ENCODE measurements at places on chromosomes 1 and 21.

DNA sequence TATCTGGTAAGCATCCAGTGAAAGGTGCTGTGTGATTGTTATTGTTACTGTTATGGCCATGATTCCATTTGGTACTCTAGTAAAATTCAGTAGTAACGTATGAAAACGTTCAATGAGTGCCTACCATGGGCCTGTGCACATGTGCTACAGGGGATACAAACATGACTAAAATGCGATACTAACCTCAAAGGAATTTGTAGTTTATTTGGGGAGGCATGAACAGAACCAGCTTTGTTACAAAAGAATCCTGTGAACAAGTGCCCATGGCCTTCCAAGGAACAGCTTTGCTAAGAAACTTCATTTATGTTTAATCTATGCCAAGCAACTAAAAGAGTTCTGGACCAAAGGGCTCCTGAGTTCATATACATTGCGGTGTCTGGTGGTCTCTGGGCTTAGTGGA, 28.7 kb downstream of the PTGFR start:
- no peak for DNase-seq

GRCh38 chr1:30415171-30415940, 308.0 kb downstream of the MATN1 start:
- no peak for DNase-seq

DNA sequence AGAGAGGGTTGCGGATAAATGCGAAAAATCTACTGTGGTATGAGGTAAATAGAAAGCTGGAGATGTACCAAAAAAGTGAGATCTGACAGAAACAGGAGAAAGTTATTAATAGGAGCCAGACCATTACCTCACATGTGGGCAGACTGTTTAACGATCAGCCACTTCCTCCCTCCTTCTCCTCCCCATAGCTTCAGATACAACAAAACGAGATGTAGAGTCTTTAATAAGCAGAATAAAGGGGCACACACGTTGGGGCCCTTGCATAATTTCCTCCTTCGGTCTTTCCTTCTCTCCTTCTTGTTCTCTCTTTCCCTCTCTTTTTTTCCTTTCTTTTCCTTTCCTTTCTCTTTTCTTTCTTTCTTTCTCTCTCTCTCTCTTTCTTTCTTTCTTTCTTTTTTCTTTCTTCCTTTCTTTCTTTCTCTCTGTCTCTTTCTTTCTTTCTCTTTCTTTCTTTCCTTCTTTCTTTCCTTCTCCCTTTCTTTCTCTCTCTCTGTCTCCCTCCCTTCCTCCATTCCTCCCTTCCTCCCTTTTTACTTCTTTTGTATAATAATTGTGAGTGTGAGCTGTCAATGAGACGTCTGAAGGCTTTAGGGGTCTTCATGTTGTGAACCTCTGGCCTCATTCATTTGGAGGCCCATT, 242.1 kb downstream of the GRIK1 start:
- no peak for DNase-seq

- no peak for DNase-seq
These were observed 139.9 kb downstream of the CLIC6 start for GRCh38 chr21:34808569-34809204.

DNA sequence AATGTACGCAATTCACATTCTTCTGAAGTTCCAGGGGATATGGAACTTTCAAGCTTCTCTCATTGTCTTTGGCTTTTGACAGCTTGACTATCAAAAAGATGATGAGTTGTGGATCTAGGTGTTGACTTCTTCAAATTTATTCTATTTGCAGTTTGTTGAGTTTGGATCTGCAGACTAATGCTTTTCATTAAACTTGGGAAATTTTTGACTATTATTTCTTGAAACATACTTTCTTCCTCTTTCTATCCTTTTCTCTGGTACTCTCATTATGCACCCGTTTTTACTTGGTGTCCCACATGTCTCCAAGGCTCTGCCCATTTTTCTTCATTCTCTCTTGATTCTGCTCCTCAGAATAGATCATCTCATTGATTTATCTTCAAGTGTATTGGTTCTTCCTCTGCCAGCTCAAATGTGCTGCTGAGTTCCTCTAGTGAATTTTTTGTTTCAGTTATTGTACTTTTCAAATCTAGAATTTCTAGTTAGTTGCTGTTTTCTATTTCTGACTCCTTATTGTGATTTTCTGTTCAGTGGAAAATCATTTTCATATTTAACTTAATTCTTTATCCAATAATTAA, 49.4 kb downstream of the CYP2J2 start:
- DNase-seq: no peak

DNA sequence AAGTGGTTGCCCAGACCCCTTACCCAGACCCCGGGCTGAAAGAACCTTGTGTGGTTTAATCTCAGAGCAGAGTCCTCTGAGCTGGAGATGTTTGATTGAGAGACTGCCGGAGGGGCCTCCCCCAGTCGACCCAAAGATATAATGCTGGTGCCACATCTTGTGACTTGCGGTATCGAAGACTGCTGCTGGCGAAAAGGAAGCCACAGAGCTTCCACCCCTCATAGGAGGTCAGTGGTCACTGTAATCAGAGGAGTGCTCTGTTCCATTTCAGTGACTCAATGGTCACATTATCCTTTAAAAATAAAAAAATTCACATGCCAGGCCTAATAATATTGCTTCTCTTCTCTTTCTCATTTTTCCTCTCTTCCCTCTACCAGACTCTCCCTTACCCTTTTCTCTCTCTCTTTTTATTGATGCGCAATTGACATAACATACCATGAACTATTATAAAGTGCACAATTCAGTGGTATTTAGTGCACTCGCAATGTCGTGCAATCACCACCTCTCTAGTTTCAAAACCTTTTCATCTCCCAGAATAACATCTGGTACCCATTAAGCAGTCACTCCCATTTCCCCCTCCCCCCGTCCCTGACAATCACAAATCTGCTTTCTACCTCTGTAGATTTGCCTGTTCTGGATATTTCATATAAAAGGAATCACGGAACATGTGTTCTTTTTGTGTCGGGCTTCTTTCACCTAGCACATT, 52.6 kb upstream of the LYST start:
- DNase-seq: no peak

DNA sequence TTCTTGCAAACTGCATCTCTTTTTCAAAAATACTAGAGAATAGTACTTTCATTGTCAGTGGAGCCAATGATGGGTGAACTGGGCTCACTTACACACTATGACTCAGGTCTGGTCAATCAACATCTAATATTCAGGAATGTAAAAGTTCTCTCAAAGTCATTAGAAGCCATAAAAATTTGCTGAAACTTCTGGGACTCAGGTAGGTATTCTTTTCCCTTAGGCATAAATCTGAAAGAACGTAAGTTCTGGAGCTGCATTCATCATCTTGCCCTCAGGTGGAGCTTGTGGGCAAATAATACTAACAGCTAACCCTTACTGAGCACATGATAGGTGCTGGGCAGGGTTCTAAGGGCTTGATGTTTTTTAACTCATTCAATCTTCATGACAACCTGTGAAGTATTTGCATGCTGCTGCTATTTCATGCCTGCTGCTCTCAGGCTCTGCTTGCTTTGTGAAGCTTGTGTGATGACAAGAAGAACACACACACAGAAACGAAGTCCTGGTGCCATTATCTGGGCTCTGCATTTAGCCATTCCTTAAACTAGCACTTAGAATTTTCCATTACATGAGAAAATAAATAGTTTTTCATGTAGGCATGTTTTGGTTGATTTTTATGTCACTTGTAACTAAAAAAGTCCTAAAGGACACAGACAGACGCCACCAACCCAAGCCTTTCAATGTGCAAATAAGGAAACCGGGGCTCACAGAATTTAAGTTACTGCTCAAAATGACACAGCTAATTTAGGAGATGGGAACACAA, 394.2 kb upstream of the LYPLAL1 start:
- DNase-seq: no peak

DNA sequence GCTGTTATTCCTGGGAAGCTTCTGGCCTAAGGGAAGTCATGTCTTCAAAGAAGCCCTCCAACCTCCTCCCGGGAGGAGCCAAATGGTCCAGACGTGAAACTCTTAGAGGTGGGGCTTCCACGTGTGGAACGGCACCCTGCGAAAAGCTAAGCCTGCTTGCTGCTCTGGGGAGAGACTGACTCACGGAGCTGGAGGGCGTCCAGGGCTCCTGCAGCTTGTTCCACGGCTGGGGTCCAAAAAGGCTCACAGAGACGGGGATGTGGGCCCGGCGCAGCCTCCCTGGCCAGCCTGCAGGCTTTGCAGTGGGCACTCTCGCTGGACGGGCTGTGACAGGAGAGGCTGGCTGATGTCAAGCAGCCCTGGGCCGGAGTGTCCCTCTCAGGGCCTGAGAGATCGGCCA, 105.1 kb downstream of the COLGALT2 start:
- DNase-seq: no peak

- no peak for DNase-seq
These were observed 352.4 kb downstream of the PTBP2 start for GRCh38 chr1:97073936-97074335.

DNA sequence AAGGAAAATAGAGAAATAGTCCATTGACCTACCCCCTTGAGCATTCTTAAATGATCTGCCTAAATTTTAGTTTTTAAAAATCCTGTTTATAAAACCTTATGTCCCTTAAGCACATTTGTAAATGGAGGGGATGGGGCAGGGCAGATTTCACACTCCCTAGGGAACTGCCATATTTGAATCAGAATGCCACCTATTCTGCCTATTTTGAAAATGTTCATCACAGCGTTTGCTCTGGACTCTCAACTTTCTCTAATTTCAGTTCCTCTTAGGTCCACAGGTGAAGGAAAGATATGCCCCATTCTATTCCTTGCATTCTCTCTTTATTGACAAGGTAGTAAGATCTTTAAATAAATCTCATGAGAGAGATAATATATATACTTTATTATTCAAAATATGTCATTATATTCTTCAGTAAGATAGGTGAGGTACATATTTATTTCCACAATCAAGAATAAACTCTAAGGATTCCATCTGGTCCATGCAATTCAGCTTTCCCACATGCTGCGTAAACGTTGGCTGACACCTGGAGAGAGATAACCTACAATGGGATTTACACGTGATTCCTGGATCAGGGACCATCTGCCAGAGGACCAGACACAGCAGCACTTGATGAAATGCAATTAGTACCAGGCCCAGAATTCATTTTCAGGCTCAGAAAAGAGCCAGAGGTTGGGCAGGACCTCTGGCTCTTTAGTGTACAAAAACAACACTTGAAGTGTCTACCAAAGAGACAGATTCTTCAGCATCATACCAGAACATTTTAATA, 1.2 kb upstream of the LPGAT1 start:
- peak; percentile 47 for DNase-seq

DNA sequence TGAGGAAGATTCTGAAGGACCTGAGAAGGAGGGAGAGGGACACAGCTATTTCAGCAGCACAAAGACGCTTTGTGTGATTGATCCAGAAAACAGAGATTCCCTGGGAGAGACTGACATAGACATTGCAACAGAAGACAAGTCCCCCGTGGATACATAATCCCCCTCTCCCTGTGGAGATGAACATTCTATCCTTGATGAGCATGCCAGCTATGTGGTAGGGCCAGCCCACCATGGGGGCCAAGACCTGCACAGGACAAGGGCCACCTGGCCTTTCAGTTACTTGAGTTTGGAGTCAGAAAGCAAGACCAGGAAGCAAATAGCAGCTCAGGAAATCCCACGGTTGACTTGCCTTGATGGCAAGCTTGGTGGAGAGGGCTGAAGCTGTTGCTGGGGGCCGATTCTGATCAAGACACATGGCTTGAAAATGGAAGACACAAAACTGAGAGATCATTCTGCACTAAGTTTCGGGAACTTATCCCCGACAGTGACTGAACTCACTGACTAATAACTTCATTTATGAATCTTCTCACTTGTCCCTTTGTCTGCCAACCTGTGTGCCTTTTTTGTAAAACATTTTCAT, 161.3 kb upstream of the SGIP1 start:
- DNase-seq: no peak

DNA sequence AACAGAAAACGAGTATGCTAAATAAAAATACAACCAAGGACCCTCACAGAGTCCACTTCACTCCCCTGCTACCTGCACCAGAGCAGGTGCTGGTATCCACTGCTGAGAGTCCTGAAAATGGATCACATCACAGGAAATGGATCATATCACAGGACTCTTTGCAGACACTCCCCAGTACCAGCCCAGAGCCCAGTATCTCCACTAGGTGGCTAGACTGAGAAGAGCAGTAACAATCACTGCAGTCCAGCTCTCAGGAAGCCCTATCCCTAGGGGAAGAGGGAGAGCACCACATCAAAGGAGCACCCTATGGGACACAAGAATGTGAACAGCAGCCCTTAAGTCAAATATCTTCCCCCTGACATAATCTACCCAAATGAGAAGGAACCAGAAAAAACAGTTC, 28.0 kb downstream of the AGBL4 start:
- no peak for DNase-seq

DNA sequence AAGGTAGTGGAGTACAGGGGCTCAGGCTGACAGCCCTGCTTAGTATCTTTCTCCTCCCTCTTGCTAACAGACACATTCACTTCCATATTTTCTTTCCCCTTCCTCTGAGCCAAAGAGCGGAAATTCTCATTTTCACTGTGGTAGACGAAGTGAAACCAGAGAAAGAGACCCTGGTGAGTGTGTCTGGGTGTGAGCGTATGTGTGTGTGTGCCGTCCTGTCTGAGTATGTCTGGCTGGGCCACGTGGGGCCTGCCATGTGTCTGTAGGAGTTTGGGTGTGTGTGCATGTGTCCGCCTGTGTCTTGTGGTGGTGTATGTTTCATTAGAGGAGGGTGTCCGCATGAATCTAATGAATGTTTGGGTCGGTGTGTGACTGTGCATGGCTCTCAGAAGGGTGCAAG, 1.7 kb downstream of the COL8A2 start:
- no peak for DNase-seq

DNA sequence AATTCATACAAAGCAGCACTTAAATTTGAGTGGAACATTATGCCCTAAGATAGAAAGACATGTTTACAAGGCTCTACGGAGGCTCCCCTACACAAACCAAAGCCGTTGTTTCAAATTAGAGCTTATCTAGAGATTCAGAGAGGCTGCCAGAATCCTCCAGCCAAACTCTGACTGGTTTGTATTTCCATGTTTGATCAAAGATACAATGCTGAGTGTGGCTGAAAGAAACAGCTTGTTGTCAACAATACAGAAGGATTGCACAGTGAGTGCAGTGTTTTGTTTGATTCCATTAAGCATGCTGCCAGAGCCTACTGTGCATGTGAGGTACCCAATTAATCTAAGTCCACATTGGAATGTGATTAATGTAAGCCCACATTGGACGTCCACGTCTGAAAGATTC, 402.7 kb downstream of the DISC1 start:
- peak; percentile 43 for DNase-seq

- DNase-seq: no peak
These were observed 13.0 kb downstream of the CAMSAP2 start for GRCh38 chr1:200751717-200752116.

All from NCI-H1092 treated with DMSO at 0.1 percent for 48 hours (cell line).